Retina (tissue), 1 donor: ENCODE measurements at places on chromosomes 5 and 9.
A peak's percentile ranks its signal among the peaks of the same experiment; 100 is the strongest.

DNA sequence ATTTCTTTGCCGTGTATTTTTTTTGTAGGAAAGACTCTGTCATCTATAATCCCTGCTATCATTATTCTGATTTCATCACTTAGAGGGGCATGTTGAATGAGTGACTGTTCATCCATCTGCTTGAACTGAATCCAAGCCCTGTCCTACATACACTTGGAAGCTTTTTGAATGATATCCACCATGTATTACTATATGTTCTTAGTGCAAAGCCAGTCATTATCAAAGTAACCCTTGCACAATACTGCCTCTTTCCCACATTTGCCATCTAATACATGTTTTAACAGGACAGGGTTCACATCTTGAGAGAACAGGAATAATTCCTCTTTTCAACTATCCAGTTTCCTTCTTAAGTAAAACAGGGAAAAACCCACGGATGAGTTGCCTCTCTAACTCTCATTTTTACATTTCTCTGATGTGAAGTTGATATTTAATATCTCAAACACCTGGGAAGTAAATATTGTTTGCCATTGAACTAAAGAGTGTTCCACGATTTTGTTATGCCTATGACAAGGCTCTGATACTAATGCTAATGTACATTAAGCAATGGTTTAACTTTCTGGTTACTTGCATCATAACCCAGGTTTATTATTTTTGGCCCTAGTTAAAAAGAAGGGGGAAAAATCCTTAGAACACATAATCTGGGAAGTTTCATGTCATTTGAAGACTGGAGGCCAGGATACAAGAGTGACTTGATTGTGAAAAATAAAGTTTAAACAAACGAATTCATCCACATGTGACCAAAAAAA, 103.7 kb upstream of the TARS1 start:
- DNase-seq = no peak

- peak; percentile 68 for DNase-seq
These were observed 2.5 kb downstream of the IL7R start for GRCh38 chr5:35859101-35859661.

GRCh38 chr5:45694255-45694814, 1.8 kb downstream of the HCN1 start:
- DNase-seq = peak; percentile 25

GRCh38 chr5:168788107-168788506, 208.9 kb upstream of the PANK3 start:
- DNase-seq = no peak

DNA sequence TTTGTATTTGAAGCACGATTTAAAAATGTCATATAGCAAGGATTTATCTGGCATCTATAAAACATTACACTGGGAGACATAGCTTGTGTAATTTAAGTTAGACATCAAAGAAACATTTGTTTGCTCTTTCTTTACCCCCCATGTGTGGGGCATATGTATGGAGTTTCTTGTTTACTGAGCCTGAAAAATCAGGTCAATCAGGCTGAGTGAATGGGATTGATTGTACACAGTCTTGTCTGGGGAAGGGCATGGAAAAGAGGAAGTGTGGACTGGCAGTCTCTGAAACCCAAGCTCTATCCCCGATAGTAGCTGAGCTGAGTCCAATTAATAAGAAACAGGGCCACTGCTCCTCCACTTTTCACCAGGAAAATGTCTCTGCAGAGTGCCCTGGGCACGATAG, 49.4 kb downstream of the SLC46A2 start:
- DNase-seq = peak; percentile 54

GRCh38 chr5:65802820-65803219, 80.8 kb downstream of the NLN start:
- DNase-seq = no peak

GRCh38 chr5:88769165-88769564, 113.8 kb downstream of the MEF2C start:
- DNase-seq = no peak

- DNase-seq = no peak
These were observed 8.0 kb downstream of the SRFBP1 start for GRCh38 chr5:121969660-121970295.

GRCh38 chr9:101738566-101739183, at the start of gene GRIN3A:
Gene GRIN3A (minus strand): TSS chr9:101738647. CDS start chr9:101737979, 668 bp downstream.
- no peak for DNase-seq

GRCh38 chr9:95406121-95406520, 88.6 kb upstream of the FANCC start:
- no peak for DNase-seq

DNA sequence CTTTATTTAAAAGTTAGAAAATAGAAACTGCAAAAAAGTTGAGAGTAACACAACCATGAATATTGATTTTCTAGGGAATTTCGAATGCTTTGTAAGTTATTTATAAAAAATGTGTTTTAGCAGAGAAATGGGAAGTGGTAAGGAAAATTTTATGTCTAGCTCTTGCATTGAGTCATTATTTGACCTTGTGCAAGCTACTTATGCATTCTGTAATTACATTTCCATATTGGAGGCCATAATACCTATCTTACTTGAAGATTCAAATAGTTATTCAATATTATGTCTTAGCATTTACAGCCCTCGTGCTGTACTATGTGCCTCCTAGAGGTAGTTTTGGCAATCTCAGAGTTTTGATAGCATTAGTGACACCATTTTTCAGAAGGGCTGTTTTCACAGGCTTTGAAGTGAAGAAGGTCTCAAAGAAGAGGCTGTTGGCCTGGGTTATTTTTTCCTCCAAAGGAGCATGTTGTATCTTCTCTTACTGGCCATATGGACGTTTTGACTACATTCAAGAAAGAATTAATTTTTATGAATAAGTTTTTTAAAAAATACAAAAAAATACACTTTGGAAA, 7.4 kb upstream of the DAP start:
- DNase-seq = no peak
